Stimulated activated CD8-positive, alpha-beta memory T cell treated with anti-CD3 and anti-CD28 coated beads, Interleukin-7, amount 100 ng/mL, for 1 hour (primary cell): ENCODE measurements at places on chromosomes 1 and 21.

- no peak for DNase-seq
Observed at GRCh38 chr1:173414136-173414535, 63.0 kb upstream of the PRDX6 start.

DNA sequence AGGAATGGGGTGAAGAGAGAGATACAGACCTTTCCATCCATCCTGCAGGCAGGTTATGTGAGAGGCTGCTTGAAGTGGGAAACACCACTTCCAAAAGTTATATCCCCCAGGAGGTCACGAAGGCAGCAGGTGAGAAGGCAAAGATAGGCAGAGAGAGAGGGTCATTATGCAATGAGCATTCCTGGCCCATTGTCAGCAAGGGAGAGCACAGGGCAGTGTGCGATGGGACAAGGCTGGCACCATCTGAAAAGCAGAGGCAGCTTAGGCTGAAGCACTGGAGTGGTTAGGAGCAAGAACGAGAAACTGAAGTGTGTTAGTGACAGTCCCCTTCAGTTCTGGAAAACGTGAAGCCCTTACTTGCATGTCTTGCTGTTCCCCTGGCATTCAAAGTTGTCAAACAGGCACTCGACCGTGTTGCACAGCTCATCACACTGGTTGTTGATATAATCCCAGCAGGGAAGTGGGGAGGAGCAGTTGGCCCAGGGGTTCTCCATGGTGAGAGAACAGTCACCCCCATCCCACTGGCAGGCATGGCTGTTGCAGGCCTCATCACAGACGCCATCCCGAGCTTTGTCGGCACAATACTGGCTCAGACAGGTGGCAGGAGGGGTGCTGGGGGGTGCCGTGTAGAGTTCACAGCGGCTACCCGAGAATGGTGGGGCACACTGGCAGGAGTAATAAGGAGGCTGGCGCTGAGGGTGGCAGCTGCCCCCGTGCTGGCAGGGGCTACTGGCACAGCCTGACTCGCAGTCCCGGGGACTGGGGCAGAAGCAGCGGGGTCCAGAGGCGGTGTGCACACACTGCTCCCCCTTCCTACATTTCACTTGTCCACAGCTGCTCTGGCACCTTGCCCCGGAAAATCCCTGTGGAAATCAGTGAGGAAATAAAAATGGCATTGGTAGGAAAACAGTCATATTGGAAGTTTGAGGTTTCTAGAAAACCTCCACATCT is 28.9 kb upstream of the ADAM30 start:
- no peak for DNase-seq

GRCh38 chr1:214441119-214441518 is 110.3 kb downstream of the PTPN14 start:
- DNase-seq = no peak

DNA sequence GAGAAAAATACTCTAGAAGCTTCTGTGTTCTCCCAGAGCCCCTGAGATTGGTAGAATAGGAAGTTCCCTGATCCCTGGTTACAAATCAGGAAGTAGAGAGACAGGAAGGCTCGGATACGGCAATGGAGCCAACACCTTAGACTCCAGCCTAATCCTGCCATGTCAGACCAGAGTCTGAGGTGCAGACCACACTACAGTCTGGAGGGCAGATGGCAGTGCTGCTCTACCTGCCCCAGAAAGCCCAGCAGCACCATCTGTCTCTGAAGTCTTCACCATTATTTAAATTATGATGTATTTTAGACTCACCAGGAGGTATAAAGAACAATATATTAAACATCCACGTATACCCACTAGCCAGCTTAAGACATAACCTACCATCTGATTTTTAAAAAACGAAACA is 93.0 kb downstream of the MTR start:
- no peak for DNase-seq

- no peak for DNase-seq
Observed at GRCh38 chr1:65440322-65440900, 19.9 kb downstream of the LEPR start.

GRCh38 chr1:209815490-209815889 is 9.5 kb upstream of the IRF6 start:
- DNase-seq = no peak

GRCh38 chr1:186078245-186078644 is 296.8 kb downstream of the TPR start:
- DNase-seq = no peak

- DNase-seq = no peak
Observed at GRCh38 chr1:9441451-9442133, 97.7 kb upstream of the SLC25A33 start.

- no peak for DNase-seq
Observed at GRCh38 chr1:208449951-208450350, 205.8 kb upstream of the PLXNA2 start.

DNA sequence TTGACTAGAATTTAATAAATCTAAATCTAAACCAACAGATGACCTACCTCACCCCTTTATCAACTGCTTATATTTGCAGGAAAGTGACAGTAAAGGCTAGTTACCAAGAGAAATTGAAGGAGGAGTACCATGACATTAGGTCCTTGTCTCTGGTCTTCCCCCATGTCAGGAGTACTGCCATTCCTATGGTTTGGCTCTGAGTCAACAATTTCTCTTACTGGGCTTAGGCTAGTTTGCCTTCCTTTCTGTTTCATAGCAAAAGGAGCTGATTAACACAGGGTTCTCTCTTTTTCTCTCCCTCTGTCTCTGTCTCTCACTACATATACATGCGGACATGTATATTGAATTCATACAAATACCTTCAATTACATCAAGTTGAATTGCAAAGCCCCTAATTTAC is 579.9 kb downstream of the DPYD start:
- no peak for DNase-seq

DNA sequence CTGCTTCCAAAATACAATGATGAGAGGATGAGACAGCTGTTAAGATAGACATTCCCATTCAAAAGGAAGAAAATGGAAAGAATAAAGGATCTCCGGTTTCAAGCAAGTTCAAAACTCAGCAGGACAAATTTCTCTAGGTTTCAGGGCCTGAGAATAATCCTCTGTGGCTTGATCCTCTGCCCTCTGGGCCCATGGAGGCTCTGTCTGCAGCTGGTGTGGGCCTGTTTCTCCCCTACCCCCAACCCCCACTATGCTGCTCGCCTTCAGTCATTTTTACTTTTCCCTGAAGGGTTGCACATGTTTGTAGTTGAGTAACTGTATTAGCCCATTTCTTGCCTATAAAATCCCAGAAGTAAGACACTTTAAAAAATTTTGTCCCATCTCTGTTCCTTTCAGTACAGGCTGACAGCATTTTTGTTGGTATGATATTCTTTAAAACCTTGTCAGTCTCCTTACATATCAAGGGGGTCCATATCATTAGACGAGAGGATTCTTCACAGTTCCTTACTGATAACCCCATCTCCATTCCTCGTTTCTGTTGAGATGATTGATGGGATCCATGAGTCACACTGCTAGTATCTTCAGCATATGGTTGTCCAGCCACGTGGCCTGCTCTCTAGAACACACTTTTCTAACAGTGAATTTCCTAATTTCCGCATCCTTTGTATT is 10.5 kb downstream of the ZMYM4 start:
- DNase-seq = no peak

DNA sequence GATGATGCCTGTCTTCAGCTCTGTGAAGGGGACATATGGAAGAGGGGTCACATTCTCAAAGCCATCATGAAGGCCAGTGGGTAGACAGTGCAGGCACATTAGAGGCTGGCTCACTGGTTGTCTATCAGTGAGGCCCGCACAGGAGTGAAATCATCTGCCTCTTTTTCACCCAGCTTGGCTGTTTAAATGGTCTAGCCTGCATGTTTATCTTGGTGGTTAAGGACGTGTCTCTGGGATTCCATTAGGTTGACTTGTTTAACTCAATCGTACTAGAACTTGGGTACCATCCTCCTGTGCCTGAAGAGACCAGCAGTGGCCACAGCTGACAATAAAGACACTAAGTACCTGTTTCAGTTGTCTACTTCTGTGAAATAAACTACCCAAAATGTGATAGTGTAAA is 219.3 kb downstream of the PLPP3 start:
- no peak for DNase-seq

DNA sequence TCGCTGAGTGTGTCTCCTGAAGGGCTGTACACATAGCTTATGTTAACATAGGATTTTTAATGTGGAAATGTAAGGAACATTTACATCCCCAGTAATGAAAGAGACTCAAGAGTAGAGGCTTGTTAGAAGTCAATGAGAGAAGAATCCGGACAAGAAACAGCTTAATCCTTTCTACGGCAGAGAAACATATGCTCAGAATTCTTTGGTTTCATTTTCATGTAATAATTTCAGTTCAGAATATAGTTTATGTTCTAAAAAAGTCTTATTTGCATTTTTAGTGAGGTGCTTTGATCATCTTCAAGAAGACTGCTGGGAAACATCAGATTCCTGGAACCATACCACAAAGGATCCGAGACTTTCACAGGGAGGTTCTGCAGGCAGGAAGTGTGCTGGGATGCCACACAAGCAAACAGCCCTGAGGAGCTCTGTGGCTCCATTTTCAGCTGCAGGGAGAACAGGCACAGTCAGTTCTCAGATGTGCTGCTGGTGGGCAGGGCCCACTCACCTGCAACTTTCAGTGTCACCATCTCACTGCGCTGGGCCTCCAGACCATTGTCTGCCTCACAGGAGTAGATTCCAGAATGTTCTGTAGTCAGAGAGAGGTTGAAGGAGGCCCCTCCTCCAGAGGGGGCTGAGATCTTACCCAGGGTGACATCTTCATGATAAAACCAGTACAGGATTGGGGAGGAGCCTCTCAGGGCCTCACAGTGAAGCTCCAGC is 28.4 kb downstream of the FCRL5 start:
- no peak for DNase-seq

DNA sequence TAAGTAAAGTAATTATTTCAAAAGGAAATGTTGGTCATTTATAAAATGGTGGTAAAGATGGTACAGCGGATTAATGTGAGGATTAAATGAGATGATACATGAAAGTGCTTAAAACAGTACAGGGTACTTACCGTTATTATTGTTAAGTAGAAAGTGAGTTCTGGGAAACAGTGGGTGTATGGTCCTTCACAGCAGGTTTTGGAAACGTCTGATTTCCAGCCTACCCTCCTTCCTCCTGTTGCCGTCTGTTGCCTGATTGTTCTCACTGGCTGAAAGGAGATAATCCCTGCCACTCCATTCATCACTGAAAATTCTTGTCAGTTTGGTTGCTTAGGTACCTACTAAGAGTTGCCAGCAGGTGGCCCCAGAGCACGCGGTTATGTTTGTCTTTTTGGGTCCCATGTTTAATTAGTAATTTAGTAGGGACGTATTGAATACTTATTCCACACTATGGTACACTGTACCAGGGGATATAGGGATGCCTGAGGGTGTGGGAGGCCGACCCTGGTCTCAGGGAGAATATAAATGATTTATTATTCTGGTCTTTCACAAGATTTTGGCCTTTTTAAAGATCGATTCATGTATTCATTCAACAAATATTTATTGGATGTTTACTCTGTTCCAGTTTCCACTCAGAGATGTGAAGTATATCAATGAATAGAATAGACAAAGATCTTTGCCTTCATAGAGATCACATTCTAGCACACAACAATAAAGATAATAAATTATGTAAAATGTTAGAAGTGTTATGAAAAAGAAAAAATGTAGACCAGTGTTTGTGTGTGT is 30.8 kb upstream of the RPTN start:
- peak; percentile 21 for DNase-seq

DNA sequence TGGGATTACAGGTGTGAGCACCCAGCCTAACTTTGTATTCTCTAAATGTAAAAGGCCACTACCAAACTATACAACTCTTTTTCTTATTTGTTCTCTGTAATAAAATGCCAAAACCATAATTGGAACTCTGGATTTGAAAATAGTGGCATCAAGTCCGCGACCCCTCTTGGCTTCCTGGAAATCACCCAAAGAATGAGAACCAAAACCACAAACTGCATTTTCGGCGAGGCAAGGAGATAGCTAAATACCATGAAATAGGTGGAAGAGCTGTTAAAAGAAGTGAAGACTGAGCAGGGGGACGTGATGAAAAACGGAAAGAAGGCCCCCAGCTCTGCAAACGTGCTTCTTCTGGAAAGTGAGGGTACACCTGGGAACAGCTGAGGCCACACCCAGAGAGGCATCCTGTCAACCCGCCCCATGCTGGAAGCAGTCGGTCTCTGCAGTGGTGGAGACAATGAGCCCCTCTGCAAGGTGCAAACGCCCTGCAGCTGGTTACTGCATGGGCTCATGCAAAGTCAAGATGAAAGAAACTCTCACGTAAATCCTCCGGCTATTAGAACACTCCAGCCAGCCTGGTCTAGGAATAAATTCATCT is 22.5 kb downstream of the VPS26C start:
- DNase-seq = no peak

DNA sequence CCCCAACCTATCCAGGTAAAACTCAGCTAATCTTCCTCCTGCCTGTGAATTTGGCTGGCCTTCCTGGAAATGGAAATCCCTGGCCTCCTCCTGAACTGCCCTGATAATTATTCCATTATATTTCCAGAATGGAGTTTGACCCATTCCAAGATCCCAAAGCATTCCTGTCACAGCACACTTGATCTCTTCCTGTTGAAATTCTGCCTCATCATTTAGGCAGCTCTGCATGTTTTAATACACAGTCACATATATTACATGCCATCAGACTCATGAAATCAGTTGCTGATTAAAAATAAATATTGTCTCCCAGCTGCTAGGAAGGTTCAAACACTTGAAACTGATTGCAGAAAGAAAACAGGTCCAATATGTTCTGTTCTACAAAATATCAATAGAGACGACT is 148.2 kb upstream of the PALMD start:
- no peak for DNase-seq

DNA sequence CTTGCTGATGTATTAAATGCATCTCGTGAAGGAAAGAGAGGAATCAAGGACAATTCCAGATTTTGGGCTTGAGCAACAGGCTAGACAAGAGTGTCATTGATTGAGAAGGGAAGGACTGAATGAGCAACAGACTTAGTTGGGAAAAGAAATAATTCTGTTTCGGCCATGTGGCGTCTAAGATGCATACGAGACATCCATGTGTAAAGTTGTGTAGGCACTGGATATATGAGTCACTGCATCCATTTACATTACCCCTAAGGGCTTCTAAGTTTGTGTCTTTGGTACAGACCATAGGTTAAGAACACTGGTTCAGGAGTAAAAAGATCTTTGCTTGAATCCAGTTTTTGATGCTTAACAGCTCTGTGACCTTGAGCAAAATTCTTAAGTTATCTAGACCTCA is 307.0 kb upstream of the SGIP1 start:
- no peak for DNase-seq

DNA sequence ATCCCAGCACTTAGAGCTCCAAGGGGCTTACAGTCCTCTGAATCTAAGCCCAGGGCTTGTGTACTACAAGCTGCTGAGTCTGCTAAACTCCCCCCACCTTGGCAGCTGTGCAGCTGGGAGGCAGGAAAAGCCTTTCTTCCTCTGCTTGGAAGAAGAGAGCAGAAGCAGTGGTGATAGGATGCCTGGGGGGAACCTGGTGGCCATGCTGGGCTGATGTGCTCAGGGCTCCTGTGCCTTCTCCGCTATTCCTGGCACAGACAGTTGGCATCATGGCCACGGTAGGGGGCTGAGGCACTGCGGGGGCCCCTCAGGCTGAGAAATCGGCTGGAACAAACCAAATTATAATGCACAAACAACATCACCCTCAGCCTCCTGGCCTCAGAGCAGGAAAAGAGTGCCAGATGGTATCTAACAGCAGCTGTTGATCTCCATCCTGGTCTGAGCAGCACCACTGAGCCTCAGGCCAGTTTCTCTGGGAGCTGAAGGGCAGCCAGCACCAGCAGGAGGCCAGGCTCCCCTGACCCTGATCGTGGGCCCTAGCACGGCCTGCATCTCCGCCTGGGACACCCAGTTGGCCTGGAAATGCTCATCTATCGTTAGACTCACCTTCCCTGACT is 35.8 kb downstream of the ECE1 start:
- no peak for DNase-seq
